ENCODE measurements at places on chromosomes 12 and 14.

GRCh38 chr14:61203081-61203753 is 77.9 kb downstream of the TMEM30B start:
- peaks cover 4% of the 10 kb centered on the region for H3K27me3 ChIP-seq
- DNase-seq, result no peak
- no peak overlapping the region for H3K4me3 ChIP-seq
- H3K36me3 ChIP-seq, result no peaks in the 10 kb centered on the region

DNA sequence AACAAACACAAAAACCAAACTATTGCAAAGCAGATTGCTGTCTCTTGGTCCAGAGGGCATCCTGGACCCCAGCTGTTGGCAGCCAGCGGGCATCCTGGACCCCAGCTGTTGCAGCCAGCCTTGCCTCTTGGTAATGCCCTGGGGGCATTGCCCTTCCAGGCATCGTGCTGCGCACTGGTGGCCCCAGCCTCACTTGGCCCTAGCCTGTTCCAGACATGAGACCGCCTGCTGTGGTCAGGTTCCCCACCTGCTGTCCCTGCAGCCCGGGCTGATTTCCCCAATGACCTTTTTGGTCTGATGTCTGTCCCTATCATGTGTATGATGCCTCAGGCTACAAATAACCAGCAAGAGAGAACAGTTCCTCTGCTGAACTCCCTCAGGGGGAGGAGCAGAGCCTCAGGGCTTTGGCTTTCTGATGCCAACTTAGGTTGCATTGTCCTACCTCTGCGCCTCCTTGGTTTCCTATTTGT is 20.8 kb downstream of the MLXIP start:
- H3K4me1 ChIP-seq, result peaks cover 46% of the 10 kb centered on the region
- H3K36me3 ChIP-seq, result no peaks in the 10 kb centered on the region
- DNase-seq, result no peak
- no peak overlapping the region for H3K4me3 ChIP-seq

GRCh38 chr14:61749264-61749663 is 13.0 kb upstream of the SNAPC1 start:
- H3K27ac ChIP-seq, result no peak overlapping the region
- peaks cover 3% of the 10 kb centered on the region for H3K4me1 ChIP-seq
- H3K36me3 ChIP-seq, result peaks cover 32% of the 10 kb centered on the region
- no peaks in the 10 kb centered on the region for H3K27me3 ChIP-seq

DNA sequence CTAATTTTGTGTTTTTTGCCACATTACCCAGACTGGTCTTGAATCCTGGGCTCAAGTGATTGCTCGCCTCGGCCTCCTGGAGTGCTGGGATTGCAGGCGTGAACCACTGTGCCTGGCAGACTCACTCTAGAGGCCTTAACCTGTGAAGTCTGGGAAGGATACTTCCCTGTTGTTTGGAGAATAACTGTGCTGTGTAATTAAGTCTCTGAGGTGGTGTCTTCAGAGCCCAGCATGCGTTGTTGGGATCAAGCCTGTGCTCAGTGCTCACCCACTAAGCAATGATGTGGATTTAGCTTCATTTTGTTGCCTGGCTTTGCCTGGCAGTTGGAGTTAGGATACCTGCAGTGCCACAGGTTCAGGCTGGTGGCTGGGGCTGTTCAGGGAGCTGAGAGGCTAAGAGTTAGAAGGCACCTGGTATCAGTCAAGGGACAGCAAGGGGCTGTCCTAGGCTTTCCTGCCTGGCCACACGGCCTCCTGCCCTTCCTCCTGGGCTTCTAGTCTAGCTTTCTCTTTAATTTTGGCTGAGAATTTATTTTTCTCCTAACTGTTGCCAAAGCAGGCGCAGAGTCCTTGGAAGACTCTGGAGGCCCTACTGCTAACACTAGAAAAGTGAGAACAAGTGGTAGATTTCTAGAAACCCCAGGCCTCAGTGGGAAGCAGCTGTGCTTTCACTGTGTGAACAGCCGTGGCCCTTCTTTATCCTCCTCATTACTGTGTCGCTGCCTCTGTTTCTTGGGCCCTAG is 38.5 kb downstream of the EP400 start:
- DNase-seq, result no peak
- H3K27ac ChIP-seq, result no peak overlapping the region
- H3K4me1 ChIP-seq, result no peaks in the 10 kb centered on the region

DNA sequence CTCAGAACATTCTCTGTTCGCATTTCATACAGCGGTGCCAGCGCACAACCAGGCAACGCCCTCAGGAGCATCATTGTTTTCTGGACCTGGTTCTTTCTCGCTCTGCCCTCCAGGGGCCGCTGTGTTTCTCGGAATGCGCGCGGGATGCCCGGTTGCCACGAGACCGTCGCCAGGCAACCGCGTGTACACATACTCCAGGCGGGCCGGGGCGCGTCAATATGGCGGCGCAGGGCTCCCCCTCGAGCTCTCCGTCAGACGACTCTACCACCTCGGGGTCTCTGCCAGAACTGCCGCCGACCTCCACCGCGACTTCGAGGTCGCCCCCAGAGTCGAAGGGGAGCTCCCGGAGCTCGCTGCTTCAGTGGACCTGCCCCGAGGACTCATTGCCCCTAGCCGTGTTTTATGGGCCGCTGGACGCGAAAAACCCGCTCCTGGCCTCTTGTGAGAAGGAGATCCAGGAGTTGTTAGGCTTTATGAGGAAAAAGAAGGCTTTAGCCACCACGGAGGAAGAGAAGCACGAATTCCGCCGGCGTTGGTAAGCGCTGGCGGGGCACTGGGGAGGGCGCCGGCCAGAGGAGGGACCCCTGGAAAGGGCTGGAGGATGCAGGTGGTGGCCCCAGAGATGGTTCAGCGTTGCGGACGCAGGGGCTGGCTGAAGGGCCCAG is at the start of gene CFAP54:
Gene CFAP54 (plus strand): TSS at position 186 of the 665 bp plus-strand sequence. CDS start 33 bp downstream, at position 219.
- peaks cover 22% of the 10 kb centered on the region for H3K4me1 ChIP-seq
- no peaks in the 10 kb centered on the region for H3K36me3 ChIP-seq
- peak; percentile 99 for DNase-seq
- H3K27ac ChIP-seq, result peak within 1 kb of the TSS; percentile 44
- H3K27me3 ChIP-seq, result no peaks in the 10 kb centered on the region
